ENCODE measurements at places on chromosomes 1 and 21. TPM values are rescaled to one million over a fixed set of nuclear protein-coding genes. Genes with fewer than 3 reads are reported as not detected.

DNA sequence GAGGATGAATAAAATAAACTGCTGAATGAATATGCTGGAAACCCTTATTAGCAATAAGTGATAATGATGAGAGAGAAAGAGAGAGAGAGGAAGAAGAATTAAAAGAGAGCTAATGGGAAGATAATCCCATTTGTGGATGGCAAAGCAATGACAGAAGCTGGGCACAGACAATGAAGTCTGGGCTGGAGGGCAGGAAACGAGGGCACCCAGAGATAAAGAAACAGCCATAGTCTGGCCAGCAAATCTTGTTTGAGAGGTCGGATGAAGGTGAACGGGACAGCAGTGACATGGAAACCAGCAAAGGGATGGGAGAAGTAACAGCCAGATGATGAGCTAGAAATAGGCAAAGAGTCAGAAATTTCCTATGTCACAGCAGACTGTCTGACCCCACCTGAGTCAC is 155.9 kb downstream of the ASTN1 start:
- H3K36me3 ChIP-seq: no peaks in the 10 kb centered on the region
- H3K4me3 ChIP-seq: no peak overlapping the region
- peaks cover 11% of the 10 kb centered on the region for H3K27me3 ChIP-seq
- H3K4me1 ChIP-seq: no peaks in the 10 kb centered on the region

- H3K4me3 ChIP-seq: no peak overlapping the region
- DNase-seq: no peak
- no peaks in the 10 kb centered on the region for H3K36me3 ChIP-seq
- H3K4me1 ChIP-seq: peaks cover 16% of the 10 kb centered on the region
- H3K27me3 ChIP-seq: peaks cover 7% of the 10 kb centered on the region
These were observed 5.2 kb upstream of the AGPAT3 start for GRCh38 chr21:43859747-43860214.

DNA sequence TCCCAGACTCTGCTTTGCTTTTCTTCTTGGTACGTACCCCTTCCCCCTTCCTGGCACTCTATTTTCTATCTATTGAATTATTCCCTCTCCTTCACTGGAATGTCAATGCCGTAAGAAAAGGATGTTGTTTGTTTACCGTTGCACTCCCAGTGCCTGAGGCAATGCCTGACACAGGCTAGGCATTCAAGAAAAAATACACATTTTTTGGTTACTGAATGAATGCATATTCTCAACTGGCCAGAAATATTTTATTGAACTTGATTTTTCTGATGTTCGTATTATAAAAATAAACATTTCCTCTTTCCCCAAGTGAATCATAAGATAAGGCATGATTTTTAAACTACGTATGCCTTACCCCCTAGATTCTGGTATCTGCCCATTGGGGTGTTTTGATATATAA is 41.2 kb downstream of the GNG12 start:
- no peaks in the 10 kb centered on the region for H3K27me3 ChIP-seq
- H3K36me3 ChIP-seq: no peaks in the 10 kb centered on the region
- H3K27ac ChIP-seq: no peak overlapping the region
- H3K4me3 ChIP-seq: no peak overlapping the region
- H3K4me1 ChIP-seq: no peaks in the 10 kb centered on the region

Gene C1orf116
- total RNA-seq: not detected

Gene VAV3
- 3.9 TPM for total RNA-seq

- H3K27ac ChIP-seq: no peak overlapping the region
- no peak for DNase-seq
These were observed 41.6 kb upstream of the TMEM52 start for GRCh38 chr1:1960480-1961196.

- no peak for DNase-seq
- H3K36me3 ChIP-seq: no peaks in the 10 kb centered on the region
- no peak overlapping the region for H3K27ac ChIP-seq
- no peaks in the 10 kb centered on the region for H3K27me3 ChIP-seq
These were observed 390.4 kb upstream of the ADGRL2 start for GRCh38 chr1:81410351-81410750.

Gene ANKRD45
- total RNA-seq: 0.14 TPM

GRCh38 chr21:17726047-17726829 is 92.9 kb downstream of the C21orf91 start:
- no peak for DNase-seq
- no peaks in the 10 kb centered on the region for H3K27me3 ChIP-seq
- no peak overlapping the region for H3K4me3 ChIP-seq

DNA sequence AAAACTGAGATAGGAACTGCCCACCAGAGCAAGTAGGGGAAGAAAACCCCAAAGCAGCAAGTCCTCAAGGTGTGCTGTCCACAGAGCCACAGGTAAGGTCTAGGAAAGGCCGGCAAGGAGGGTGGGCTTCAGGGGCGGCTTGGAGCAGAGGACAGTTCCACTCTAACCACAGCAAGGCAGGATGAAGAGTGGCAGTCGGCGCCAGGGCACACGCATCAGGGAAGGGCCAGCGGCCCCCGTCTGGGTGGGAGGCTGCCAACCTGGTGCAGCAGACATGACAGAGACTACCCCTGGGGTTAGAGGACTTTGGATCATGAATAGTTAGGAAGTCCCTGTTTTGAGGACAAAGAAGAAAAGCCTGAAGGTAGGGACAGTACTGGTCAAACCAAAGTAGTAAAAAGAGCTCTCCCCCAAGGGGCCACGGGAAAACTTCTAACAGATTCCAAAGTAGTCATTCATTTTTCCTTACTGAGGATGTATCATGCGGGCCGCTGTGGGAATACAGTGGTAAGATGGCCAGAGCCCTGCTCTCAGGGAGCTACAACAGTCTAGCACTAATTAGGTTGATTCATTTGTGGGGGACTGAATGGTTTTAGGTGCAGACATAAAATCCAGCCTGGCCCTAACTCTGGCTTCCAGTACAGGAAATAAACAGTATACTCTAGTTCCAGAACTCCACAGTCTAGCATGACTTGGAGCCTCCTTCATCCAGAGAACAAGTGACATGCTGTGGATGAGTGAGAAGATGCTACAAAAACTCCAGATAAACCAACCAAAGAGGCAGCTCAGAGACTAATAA is 3.5 kb upstream of the RAP1GAP start:
- H3K36me3 ChIP-seq: no peaks in the 10 kb centered on the region
- H3K4me3 ChIP-seq: no peak overlapping the region
- H3K4me1 ChIP-seq: no peaks in the 10 kb centered on the region
- H3K27ac ChIP-seq: no peak overlapping the region

DNA sequence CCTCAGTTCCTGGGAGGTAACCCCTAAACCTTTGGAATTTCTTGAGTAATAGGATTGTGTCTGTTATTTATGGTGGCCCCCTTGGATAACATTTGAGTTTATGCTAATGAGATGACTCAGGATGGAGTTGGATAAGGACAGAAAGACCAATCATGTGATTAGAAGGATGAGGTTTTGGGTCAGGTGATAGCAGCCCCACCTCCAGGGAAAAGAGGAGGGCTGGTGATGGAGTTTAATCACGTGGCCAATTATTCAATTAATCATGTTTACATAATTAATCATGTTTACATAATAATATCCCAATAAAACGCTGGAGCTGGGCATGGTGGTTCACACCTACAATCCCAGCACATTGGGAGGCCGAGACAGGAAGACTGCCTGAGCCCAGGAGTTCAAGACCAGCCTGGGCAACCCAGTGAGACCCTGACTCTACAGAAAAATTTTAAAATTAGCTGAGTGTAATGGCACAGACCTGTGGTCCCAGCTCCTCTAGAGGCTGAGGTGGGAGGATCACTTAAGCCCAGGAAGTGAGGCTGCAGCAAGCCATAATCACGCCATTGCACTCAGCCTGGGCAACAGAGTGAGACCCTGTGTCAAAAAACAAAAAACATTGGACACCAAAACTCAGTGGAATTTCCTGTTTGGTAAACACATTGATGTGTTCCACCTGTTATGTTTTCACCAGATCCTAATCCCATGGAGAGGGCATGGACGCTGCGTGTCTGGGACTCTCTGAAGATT is 73.3 kb downstream of the NUP210L start:
- no peak for DNase-seq
- no peak overlapping the region for H3K4me3 ChIP-seq
- no peaks in the 10 kb centered on the region for H3K27me3 ChIP-seq
- no peaks in the 10 kb centered on the region for H3K4me1 ChIP-seq

- peak; percentile 71 for DNase-seq
- H3K4me3 ChIP-seq: peak overlapping the region; percentile 91
- no peaks in the 10 kb centered on the region for H3K36me3 ChIP-seq
These were observed 41.8 kb upstream of the ATF3 start for GRCh38 chr1:212566522-212567479.

DNA sequence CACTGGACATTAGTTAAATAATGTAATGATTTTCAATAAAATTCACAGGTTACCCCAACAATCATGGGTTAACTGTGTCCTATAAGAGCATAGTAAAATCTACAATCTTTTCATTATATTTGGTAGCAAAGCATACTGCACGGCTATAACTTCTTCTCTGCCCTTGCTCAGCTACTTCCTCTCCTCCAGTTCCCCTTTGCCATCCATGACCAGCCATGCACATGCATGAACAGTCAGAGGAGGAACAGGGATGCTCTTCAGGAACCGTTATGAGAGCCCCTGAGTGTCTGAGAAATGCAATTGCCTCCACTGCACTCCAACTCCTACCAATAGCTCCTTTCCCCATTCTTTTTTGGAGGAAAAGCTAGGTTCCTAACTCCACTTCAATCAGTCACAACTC is 646.7 kb downstream of the LTN1 start:
- H3K4me3 ChIP-seq: no peak overlapping the region
- H3K27ac ChIP-seq: no peak overlapping the region
- no peaks in the 10 kb centered on the region for H3K4me1 ChIP-seq
- no peaks in the 10 kb centered on the region for H3K27me3 ChIP-seq
- no peak for DNase-seq

Gene FCRL2
- total RNA-seq: 0.26 TPM

Gene SERPINC1
- not detected for total RNA-seq

Gene KCNQ4
- 0.82 TPM for total RNA-seq

Gene PTPRC
- total RNA-seq: 422 TPM

- H3K27me3 ChIP-seq: no peaks in the 10 kb centered on the region
- no peak overlapping the region for H3K27ac ChIP-seq
- peaks cover 12% of the 10 kb centered on the region for H3K36me3 ChIP-seq
- H3K4me1 ChIP-seq: peaks cover 9% of the 10 kb centered on the region
These were observed 23.9 kb downstream of the LRP8 start for GRCh38 chr1:53303726-53304515.

DNA sequence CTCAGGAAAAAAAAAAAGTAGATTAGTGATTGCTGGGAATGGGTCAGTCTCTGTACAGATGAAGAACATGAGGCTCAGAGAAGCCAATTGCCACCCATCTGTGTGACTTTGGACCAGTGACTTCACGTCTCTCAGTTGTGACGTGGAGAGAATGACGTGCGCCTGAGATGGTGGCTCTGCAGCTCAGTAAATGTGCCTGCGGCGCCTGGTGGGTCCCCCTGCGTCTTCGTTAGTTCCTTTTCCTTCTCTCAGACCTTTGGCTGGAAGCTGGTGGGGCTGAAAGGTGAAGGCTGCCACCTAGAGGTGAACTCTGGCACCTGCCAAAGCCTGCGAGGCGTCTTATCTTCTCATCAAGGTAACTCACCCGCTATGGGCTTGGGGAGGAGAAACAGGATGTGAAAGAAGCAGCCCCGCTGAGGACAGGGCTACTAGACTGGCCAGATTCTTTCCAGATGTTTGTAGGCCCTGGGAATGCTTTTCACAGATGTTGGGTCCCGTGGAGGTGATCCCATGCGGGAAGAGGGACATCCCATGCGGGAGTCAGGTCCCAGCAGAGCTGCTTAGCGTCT is 8.7 kb upstream of the E2F2 start:
- peak; percentile 89 for DNase-seq
- peak overlapping the region; percentile 14 for H3K4me3 ChIP-seq
- peaks cover 11% of the 10 kb centered on the region for H3K4me1 ChIP-seq
- H3K36me3 ChIP-seq: no peaks in the 10 kb centered on the region

- H3K4me3 ChIP-seq: no peak overlapping the region
- H3K27ac ChIP-seq: no peak overlapping the region
- no peaks in the 10 kb centered on the region for H3K27me3 ChIP-seq
- no peaks in the 10 kb centered on the region for H3K36me3 ChIP-seq
- DNase-seq: no peak
- H3K4me1 ChIP-seq: no peaks in the 10 kb centered on the region
These were observed 124.6 kb upstream of the ZNF648 start for GRCh38 chr1:182185842-182186756.

Gene RIPK4
- 0.62 TPM for total RNA-seq

Gene RGS13
- total RNA-seq: not detected

DNA sequence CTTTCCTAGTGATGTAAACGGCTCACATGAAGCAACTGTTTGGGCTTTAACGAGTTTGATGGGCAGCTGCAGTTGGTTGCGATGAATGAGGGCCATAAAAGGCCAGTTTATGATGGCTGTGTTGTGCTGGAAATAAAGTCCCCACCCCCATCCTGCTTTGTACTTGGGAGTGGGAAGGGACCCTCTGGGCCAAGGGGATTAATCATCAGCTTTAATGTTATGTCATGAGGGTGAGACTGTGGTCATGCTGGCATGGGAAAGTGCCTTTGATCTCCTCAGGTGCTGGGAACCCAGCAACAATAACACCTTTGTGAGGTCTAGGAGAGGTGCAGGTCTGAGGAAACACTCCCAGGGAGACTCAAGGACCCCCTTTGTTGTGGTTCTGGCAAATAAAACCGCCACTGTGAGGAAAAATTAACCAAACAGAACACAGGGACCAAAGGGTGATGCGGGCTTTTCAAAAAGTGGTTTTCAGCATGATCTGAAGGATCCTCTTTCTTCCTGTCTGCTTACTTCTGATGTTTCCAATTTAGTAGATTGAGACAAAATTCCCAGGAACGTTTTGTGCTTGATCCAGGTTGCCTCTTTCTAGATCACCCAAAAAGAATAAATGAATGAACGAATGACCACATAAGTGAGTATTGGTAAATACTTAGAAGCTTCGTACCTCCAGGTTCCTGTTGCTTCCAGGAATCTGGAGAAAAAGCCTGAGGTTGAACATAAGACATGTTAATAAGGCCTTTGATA is 257.8 kb upstream of the HOOK1 start:
- H3K27ac ChIP-seq: no peak overlapping the region
- H3K36me3 ChIP-seq: peaks cover 49% of the 10 kb centered on the region
- peaks cover 4% of the 10 kb centered on the region for H3K4me1 ChIP-seq
- H3K4me3 ChIP-seq: no peak overlapping the region

GRCh38 chr1:228095161-228095560 is 8.0 kb downstream of the C1orf35 start:
- DNase-seq: no peak
- H3K4me3 ChIP-seq: no peak overlapping the region
- no peak overlapping the region for H3K27ac ChIP-seq
- no peaks in the 10 kb centered on the region for H3K27me3 ChIP-seq
- H3K4me1 ChIP-seq: peaks cover 28% of the 10 kb centered on the region
